Hepatocyte (in vitro differentiated cells): ENCODE measurements at places on chromosomes 2 and 18. TPM values are rescaled to one million over a fixed set of nuclear protein-coding genes. Genes with fewer than 3 reads are reported as not detected.
A peak's percentile ranks its signal among the peaks of the same experiment; 100 is the strongest.

ABCG8 gene
- 4.5 and 4.7 TPM in 2 replicates for total RNA-seq

- H3K27me3 ChIP-seq, result no peaks in the 10 kb centered on the region
- no peak overlapping the region for H3K4me3 ChIP-seq
- peaks cover 11% of the 10 kb centered on the region for H3K4me1 ChIP-seq
- H3K36me3 ChIP-seq, result no peaks in the 10 kb centered on the region
These were observed 192.3 kb downstream of the MCFD2 start for GRCh38 chr2:46723346-46723745.

TMEM178A gene
- 3.3 and 3.9 TPM in 2 replicates for total RNA-seq

GRCh38 chr2:230893841-230894781 lies 29.4 kb downstream of the ITM2C start:
- peaks cover 6% of the 10 kb centered on the region for H3K4me1 ChIP-seq
- H3K4me3 ChIP-seq, result no peak overlapping the region
- H3K27me3 ChIP-seq, result no peaks in the 10 kb centered on the region
- DNase-seq, result no peak

ZBTB7C gene
- total RNA-seq, result 1.0 and 2.0 TPM in 2 replicates

GRCh38 chr2:14632133-14632936 lies at the start of gene LRATD1:
Gene LRATD1 (plus strand): TSS chr2:14632717. CDS start chr2:14633980, 1,263 bp downstream.
- peak within 1 kb of the TSS; percentile 47 for H3K4me3 ChIP-seq
- peaks cover 8% of the 10 kb centered on the region for H3K4me1 ChIP-seq
- H3K27me3 ChIP-seq, result peaks cover 13% of the 10 kb centered on the region
- peak; percentile 95 for DNase-seq
- no peaks in the 10 kb centered on the region for H3K36me3 ChIP-seq

- peaks cover 5% of the 10 kb centered on the region for H3K4me1 ChIP-seq
- no peak for DNase-seq
- no peak overlapping the region for H3K4me3 ChIP-seq
- no peaks in the 10 kb centered on the region for H3K36me3 ChIP-seq
These were observed 462.4 kb upstream of the TRIB2 start for GRCh38 chr2:12254280-12254860.

- no peak for DNase-seq
- no peaks in the 10 kb centered on the region for H3K4me1 ChIP-seq
- no peak overlapping the region for H3K4me3 ChIP-seq
These were observed 94.3 kb downstream of the CLIP4 start for GRCh38 chr2:29209551-29209950.
